ENCODE measurements at places on chromosomes 1 and 21.

- DNase-seq: no peak
These were observed 29.8 kb downstream of the TNNT2 start for GRCh38 chr1:201347498-201348210.

DNA sequence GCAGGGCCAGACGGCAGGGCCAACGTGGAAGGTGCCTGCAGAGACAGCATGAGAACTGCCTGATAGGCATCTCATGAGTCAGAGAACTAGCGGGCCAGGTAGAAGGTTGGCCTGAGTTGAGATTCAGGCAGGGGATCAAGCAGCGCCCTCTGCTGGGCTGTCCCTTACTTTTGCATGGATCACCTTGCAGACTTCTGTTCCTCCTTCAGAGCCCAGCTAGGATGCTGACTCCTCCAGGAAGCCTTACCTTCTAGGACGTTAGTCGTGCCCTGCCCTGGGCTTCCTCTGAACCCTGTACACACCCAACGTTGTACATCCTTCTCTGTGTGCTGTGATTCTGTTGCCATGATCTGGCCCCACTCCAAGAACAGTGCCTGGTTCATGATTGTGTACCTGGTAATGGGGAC, 231.3 kb upstream of the VAMP3 start:
- no peak for DNase-seq

- DNase-seq: no peak
These were observed 176.9 kb downstream of the NEK7 start for GRCh38 chr1:198333744-198334143.

DNA sequence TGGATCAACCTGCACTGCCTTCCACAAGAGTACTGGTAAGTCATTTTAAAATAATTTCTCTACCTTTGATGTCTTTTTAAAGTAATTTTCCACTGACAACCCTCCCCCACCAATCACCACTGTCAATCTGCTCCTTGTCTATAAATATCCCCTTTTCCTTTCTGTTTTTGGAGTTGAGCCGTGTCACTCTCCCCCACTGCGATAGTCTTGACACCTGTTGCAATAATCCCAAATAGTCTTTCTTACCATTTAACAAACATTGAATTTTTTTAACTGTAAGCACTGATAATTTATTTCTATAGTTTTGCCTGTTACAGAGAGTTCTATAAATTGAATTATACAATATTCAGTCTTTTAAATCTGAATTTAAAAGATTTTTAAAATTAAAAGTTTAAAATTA, 420.9 kb downstream of the COL11A1 start:
- no peak for DNase-seq

- DNase-seq: no peak
These were observed 1.2 kb downstream of the LBR start for GRCh38 chr1:225426395-225427234.

DNA sequence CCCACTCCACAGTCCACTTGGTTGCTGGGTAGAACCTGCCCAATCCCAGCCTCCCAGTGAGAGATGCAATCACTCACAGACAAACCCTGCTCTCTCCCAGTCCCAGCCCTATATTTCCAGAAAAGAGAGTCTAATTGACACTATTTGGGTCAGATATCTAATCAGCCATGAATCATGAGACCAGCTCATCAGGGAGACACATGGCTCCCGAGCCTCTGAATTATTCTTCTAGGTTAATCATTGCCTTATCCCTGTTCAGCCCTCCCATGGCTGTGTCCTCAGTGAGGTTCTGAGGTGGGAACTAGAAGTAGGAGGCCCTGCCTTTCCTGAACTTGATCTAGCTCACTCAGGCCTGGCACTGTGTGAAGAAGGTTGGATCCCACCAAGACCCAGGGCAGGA, 49.9 kb upstream of the ZC3H12A start:
- no peak for DNase-seq

GRCh38 chr1:38858833-38859560, 575 bp downstream of the RRAGC start:
- no peak for DNase-seq

DNA sequence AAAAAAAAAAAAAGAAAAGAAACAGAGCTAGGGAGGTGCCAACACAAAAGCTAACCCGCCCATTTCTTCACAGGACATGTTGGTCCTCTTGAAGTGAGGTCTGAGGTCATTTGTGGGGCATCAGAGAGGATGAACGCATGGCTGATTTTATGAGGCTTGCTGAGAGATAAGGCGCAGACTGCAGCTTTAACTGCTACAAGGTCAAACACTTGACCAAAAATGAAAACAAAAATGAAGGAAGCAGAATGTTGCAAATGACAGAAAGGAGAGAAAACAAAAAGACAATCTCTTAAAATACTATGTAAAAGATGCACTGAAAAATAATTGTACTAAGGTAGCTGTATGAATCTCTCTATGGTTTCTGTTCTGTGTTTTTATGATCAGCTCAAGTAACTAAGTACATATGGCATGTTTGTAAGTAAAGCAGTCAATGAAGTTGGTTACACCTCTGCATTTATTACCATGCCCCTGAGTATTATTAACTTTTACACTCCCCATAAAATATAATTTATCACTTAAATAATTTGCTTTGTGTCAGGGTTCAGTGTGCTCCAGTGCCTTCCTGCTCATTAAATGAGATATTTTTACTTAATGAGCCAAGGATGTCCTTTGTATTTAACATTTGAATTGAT, 249.1 kb upstream of the NR5A2 start:
- DNase-seq: no peak

DNA sequence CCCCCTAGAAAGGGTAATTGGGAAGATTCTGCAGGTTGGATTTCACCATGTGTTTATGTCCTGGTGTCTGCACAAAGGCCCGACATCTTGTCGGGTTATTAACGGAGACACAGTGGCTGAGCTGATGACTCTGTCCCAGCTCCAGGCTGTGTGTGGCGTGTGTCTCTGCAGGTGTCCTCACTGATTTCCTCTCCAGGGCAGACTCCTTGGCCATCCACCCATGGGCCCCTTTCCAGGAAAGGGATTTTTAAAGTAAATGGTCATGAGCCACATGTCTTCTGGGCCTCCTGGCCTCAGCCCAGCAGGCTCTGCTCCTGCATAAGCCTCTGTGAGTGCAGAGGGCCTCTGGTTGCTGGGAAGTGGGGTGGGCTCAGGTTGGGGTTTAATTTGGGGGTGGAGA, 418.7 kb upstream of the VAMP3 start:
- DNase-seq: no peak

GRCh38 chr1:94056171-94056570, 64.8 kb downstream of the ABCA4 start:
- no peak for DNase-seq
